ENCODE measurements at places on chromosomes 11 and 22.

- DNase-seq = no peak
Observed at GRCh38 chr11:96760306-96760705, 370.5 kb downstream of the JRKL start.

GRCh38 chr11:66818231-66818955, 24.8 kb upstream of the RCE1 start:
- DNase-seq = no peak

GRCh38 chr11:121476379-121477032, 23.7 kb upstream of the SORL1-AS1 start:
- no peak for DNase-seq

DNA sequence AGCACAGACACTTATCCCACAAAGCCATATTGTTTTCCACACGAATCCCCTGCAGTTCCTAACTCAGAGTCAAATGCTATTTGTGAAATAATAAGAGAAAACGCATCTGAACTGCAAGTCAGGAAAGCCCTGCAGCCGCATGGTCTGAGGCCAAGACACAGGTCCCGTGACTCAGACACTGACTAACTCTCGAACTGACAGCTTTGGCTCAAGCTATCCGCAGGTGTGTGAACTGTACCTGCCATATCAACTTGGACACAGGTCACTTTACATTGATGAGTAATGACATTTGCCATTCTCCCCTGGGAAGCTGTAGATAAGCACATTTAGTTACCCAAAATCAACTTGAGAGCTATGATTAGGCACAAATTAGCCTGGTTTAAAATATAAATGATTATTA, 34.9 kb upstream of the NFRKB start:
- no peak for DNase-seq

GRCh38 chr11:86938203-86938899, 16.8 kb downstream of the FZD4 start:
- DNase-seq = no peak

DNA sequence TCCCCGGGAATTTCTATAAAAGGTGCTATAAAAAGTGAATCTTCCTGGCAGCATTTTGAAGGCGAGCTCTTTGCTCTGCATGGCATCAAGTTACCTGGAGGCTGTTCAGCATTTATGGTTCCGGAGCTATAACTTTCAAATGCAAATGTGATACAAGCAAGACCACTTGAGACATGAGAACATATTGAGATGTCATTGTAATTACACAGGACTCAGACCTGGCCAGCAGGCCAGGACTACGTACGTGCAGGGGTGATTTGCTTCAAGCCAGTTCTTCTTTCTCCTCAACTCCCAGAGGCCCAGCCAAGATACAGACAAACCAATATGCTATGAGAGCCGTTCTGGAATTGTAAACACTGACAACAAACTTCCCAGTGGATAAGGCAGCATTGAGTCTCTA, 227.4 kb upstream of the FAT3 start:
- DNase-seq = no peak

GRCh38 chr11:1165256-1166041, 7.7 kb downstream of the MUC5AC start:
- no peak for DNase-seq

- DNase-seq = no peak
Observed at GRCh38 chr11:19829109-19829837, 116.6 kb downstream of the NAV2 start.

- DNase-seq = no peak
Observed at GRCh38 chr11:112523951-112524350, 263.3 kb upstream of the PLET1 start.

GRCh38 chr11:131980888-131981668, 610.7 kb downstream of the NTM start:
- no peak for DNase-seq

GRCh38 chr11:8283100-8283464, 19.4 kb upstream of the LMO1 start:
- DNase-seq = no peak

GRCh38 chr11:77821349-77821851, 456 bp downstream of the AAMDC start:
- DNase-seq = no peak

GRCh38 chr22:17007852-17008731, at the start of gene GAB4:
GAB4 (minus strand) TSS chr22:17008222; CDS start chr22:17008114, 108 bp downstream.
- DNase-seq = no peak

GRCh38 chr22:42438293-42438650, 6.1 kb upstream of the NFAM1 start:
- DNase-seq = no peak

GRCh38 chr11:64006398-64006797, 20.2 kb downstream of the OTUB1 start:
- no peak for DNase-seq

- no peak for DNase-seq
Observed at GRCh38 chr11:34758262-34758661, 137.4 kb downstream of the EHF start.

DNA sequence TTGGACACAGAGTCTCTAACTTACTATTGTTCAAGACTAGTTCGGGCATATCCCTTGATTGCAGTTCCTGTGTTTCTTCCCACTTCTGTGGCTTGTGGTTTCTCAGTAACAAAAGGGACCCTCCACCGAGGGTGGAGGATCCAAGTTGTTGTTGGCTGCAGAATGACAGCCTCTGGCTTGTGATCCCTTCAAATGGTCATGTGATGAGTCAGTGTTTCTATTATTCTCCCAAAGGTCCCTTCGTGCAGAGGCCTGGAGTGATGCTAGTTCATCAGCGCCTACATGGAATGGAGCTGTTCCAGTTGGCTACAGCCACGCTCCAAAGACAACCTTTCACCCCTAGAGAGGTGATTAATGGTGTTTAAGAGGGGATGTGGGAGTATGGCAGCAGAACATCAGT, 2.6 kb upstream of the VWCE start:
- DNase-seq = no peak

- no peak for DNase-seq
Observed at GRCh38 chr11:1453611-1454034, 33.0 kb downstream of the MOB2 start.

- DNase-seq = no peak
Observed at GRCh38 chr11:109729761-109730160, 307.8 kb downstream of the C11orf87 start.

DNA sequence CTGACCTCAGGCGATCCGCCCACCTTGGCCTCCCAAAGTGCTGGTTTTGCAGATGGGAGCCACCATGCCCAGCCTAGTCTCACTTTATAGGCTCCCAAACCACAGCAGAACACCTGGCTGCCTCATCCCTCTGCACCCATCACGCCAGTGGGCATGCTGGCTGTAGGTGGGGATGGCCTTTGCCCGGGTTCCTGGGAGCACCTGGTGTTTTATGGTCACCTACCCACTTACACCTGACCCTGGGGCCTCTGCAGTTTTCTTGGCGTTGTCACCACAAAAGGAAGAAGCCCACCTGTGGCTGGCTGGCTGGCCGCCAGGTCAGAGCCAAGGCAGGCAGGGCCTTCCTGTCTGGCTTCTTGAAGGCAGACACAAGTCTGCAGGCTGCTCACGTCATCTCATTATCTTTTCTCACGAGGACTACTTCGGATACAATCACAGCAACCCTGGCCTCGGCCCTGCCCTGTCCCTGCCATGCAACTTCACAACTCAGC, 8.2 kb downstream of the RRP7A start:
- no peak for DNase-seq

- DNase-seq = no peak
Observed at GRCh38 chr11:116590844-116591570, 181.8 kb downstream of the BUD13 start.

DNA sequence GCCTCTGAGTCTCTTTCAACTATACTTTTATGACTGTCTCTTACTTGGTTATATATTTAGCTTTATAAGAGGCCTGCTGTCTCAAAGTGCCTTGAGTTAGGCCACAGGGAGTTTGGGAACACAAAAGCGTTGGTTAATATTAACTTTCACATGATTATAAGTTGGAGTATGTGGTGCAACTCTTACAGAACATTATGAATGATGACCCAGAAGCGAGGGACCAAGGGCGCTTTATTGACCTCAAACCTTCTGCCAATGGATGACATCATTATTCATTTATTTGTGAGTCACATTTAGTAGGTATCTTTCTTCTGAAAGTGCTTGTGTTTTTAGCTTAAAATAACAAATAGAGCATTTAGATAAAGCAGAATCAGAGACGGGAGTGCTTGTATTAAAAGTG, 298.0 kb upstream of the ZC3H12C start:
- no peak for DNase-seq

- DNase-seq = no peak
Observed at GRCh38 chr11:129426038-129426437, 50.4 kb downstream of the BARX2 start.

GRCh38 chr11:71101606-71102005, 150.8 kb downstream of the SHANK2 start:
- no peak for DNase-seq

DNA sequence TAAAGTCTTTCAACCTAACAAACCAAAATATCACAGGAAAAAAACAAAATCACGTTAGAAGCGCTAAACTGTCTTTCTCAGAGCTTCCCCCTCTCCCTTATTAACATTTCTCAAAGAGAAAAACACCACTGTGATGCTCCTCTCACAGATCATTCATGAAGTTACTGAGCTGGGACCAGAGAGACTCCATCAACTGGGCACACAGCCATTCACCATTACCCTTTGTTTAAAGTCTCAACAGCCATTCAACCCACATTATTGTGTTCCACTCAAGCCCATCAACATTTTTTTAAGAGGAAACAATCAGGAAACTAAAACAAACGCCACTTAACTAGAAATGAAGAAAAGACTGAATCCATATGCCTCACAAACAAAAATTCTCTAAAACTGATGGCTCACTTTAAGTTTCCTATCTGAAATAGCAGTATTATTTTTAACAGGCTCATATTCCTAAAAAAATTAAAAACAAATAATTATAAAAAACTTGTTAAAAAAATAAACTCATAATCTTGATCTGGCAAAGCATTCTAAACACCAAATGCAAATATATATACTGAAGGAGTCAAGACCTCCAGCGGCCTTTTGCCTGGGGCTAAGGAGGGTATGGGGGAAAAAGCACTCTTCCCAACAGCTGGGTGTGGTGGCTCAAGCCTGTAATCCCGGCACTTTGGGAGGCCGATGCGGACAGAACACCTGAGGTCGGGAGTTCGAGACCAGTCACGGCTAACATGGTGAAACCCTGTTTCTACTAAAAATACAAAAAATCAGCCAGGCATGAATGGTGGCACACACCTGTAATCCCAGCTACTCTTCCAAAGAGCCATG, 14.0 kb downstream of the CELF1 start:
- no peak for DNase-seq

- DNase-seq = no peak
Observed at GRCh38 chr11:68935066-68935465, 31.4 kb downstream of the IGHMBP2 start.

DNA sequence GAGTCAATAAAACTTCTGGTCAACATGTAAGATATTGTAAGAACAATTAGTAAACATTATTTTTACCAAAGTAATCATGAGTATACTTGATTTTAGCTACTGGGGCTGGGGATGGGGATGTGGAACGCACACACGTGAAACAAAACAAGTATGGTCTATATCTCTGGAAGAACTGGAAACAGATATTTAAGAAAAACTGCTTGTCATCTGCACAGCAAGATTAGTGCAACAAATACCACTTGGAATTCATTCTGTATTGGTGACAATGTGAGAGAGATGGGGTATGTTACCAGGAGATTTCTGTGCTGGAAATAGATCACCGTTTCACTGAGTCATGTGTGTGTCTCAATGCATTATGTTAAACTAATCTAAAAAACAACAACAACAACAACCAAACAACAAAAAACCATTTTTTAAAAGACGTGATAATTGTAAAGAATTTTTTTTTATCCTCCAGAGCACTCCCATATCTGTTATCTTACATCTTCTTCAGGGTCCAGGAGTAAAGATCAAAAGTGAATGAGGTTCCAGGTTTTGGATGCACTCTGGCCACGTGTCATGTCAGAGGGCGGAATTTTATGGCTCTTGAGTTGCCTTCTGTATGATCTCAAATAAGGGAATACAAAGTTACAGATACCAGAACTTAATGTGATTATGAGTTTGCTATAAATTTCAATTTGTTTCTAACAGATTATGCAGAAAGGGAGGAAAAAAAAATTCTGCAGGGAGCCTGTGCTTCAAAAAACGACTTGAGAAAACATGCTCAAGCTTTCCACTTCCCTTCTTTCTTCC, 153.0 kb downstream of the BBOX1 start:
- no peak for DNase-seq

GRCh38 chr11:78453140-78453935, 35.7 kb upstream of the GAB2 start:
- DNase-seq = no peak

GRCh38 chr11:62646825-62647608, 604 bp upstream of the GANAB start:
- no peak for DNase-seq

DNA sequence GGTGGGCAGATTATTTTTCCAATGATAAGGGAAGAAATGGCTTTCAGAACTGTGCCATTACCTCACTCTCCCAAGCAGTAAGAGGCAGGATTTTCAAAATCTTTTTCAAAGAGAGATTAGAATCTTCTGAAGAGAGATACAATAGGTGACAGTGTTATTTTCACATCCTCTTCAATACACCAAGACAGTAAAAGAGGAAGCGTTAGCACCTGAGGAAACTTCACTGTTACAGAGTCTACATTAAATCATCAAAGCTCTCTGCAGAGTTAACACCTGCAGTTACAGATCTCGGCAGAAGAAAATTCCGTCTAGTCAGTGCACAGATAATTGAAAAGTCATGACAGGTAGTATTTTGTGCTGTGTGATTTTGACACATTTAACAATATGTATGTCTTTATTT, 144.9 kb downstream of the PGR start:
- no peak for DNase-seq

- no peak for DNase-seq
Observed at GRCh38 chr11:103807806-103808205, 228.6 kb upstream of the DDI1 start.

GRCh38 chr11:57604296-57605027, 7.0 kb downstream of the SERPING1 start:
- no peak for DNase-seq

DNA sequence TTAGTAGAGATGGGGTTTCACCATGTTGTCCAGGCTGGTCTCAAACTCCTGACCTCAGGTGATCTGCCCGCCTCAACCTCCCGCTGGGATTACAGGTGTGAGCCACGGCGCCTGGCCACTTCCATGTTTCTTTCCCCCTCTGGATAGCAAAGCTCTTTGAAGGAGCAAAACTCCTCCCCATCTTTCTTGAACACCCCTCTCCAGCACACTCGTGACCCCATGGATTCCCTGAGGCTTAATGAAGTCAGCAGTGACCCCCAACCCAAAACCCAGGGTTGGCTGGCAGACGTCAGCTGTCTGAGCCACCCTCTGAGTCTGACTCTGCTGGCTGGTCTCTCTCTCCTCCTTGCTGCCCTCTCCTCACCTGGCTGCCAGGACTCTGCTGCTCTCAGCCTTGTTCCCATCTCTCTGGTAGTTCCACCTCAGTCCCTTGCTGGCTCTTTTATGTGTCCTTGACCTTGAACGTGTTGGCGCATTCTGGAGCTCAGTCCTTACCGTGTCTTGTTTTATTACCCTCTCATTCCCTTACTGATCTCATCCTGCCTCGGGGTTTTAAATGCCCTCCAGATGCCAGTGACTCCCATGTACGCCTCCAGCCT, 44.5 kb downstream of the PARVG start:
- no peak for DNase-seq

All from stimulated activated CD8-positive, alpha-beta memory T cell treated with anti-CD3 and anti-CD28 coated beads, Interleukin-4, amount 100 ng/mL, for 1 hour (primary cell).